ENCODE measurements at places on chromosomes 2 and 18.
A peak's percentile ranks its signal among the peaks of the same experiment; 100 is the strongest.

- DNase-seq = no peak
These were observed 362.0 kb downstream of the SOCS6 start for GRCh38 chr18:70650878-70651277.

DNA sequence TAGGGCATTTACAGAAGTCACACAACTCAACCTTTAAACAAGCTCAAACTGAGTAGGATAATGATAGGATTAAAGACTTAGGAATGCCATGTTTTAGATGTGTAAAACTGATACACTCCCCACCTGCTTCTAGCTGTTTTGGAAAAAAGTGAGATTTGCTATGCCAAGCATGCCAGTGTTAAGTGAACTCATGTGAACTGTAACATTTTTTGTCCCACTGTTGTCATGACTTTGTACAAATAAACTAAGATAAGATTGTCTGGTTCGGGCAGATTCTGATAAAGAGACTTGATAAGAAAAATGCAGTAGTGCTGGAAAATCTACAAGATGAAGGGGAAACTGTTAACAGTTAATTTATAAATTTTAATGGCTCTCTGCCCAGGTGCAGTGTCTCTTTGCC, 66.5 kb downstream of the GLS start:
- peak; percentile 40 for DNase-seq

DNA sequence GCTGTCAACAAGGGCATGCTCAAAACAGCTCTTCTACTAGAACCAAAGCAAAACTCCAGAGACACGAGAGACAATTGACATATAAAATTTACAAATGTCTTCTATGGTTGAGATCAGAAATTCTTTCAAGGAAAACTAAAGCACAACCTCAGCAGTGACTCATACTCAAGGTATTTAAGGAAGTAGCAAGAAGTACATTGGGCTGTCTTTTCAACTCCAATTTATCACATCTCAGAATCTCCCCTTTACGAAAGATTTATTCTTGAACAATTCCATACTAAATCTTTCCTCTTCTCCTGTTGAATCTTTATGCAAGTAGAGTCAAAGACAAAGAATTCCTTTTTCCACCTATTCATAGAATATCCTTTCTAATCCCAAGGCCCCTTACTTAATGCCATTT, 324.0 kb downstream of the IRS1 start:
- peak; percentile 78 for DNase-seq

- DNase-seq = peak; percentile 36
These were observed 261.0 kb upstream of the CXCR4 start for GRCh38 chr2:136378712-136379595.

- DNase-seq = peak; percentile 77
These were observed 108.0 kb downstream of the SLC8A1 start for GRCh38 chr2:40343902-40344301.

DNA sequence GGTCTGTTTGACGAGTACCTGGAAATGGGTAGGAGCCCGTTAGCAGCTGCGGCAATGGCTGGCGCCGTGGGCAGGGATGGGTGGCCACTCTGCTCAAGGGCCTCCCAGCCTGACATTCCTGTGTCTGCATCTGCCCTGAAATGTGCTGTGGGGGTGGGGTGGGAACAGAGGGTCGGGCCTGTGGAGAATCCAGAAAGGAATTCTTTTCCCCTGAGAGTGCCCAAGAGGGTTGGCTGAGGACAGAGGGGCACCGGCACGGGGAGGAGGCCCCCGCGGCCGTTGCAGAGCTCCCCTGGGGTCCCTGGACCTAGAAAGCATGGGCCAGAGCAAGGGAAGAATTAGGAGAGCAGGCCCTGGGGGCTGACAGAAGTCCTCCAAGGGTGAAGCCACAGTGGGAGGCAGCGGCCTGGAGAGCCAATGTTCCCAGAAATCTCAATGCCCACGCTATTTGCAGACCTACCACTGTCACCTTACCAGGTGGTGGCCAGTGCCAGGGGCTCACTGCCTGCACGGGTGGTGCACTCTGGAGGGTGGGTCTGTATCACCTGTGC, 27.8 kb downstream of the ANO7 start:
- DNase-seq = no peak

GRCh38 chr2:125667630-125668029, 988.3 kb upstream of the GYPC start:
- no peak for DNase-seq

DNA sequence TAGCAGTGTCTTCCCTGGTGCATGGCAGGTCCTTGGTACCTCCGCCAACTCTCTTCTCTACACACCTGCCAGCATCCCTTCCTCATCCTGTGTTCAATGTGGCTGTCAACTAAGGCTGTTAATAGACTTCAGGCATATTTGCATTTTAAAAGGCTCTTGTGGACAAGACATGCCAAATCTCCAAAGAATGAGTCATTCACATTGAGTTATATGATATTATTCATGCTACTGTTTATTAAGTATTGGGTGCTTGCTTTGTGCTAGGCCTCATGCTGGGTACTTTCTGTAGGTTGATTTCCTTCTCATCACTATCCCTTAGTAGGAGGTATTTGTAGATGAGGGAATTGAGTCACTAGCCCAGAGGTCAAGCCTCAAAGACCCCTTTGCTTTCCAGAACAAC, 5.2 kb downstream of the MYO1B start:
- DNase-seq = peak; percentile 69

DNA sequence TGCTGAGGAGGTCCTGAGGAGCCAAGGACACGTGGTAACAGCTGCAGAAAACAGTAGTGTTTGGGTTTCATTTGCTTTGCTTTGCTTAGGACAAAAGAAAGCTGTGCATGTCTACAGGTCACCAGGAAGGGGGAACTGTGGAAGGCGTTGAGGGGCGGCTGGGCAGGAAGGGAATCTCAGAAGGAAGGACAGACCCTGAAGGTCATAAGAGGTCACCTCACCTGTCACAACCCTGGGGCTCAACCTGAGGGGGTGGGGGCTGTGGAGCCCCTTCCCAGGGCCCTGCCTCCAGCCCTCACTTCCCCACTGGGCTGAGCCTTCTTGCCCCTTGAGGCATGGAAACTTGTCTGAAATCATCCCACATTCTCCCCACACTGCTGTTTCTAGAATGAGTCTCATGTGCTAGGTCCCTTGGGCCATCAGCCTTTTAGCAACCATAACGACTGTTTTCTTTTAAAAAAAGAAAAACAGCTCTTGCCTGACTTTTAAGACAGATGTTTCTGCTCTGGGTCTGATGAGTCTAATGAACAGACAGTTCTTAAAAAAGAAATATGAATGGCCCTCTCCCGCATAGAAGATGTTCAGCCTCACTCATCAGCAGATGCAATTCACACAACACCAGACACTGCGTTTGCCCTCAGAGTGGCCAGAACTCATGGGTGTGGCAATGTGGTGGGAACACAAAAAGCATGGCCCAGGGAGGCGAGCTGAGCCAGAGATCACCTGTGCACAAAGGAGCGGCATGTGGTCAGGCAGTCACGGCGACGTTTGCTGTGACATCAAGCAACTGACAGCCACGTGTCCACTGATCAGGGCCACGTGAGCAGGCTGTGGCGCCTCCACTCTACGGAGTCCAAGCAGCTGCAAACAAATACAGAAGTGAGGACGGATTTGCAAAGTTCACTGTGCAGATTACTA, 84.0 kb downstream of the SEPTIN10 start:
- no peak for DNase-seq

GRCh38 chr2:30034052-30034775, 112.6 kb upstream of the YPEL5 start:
- DNase-seq = no peak

GRCh38 chr18:5884375-5884774, 10.9 kb downstream of the TMEM200C start:
- no peak for DNase-seq

- DNase-seq = no peak
These were observed 18.5 kb upstream of the CNGA3 start for GRCh38 chr2:98327776-98328175.
